ENCODE measurements at places on chromosomes 5 and 9. TPM values are rescaled to one million over a fixed set of nuclear protein-coding genes. Genes with fewer than 3 reads are reported as not detected.

PCDHB5 gene
- polyA plus RNA-seq = 0.73 TPM

GADD45G gene
- polyA plus RNA-seq = 56.0 TPM

KCNV2 gene
- not detected for polyA plus RNA-seq

ZNF879 gene
- 3.7 TPM for polyA plus RNA-seq

PCDHA13 gene
- polyA plus RNA-seq = not detected

SPARC gene
- polyA plus RNA-seq = 144 TPM

MARCOL gene
- polyA plus RNA-seq = not detected

SLC34A3 gene
- polyA plus RNA-seq = not detected

FBXL7 gene
- polyA plus RNA-seq = 9.3 TPM

BASP1 gene
- polyA plus RNA-seq = 1.3 TPM

CTXN3 gene
- polyA plus RNA-seq = not detected

SHISAL2B gene
- not detected for polyA plus RNA-seq

PCDHGA5 gene
- 0.59 TPM for polyA plus RNA-seq
